ENCODE measurements at places on chromosomes 2 and 18.
A peak's percentile ranks its signal among the peaks of the same experiment; 100 is the strongest.

DNA sequence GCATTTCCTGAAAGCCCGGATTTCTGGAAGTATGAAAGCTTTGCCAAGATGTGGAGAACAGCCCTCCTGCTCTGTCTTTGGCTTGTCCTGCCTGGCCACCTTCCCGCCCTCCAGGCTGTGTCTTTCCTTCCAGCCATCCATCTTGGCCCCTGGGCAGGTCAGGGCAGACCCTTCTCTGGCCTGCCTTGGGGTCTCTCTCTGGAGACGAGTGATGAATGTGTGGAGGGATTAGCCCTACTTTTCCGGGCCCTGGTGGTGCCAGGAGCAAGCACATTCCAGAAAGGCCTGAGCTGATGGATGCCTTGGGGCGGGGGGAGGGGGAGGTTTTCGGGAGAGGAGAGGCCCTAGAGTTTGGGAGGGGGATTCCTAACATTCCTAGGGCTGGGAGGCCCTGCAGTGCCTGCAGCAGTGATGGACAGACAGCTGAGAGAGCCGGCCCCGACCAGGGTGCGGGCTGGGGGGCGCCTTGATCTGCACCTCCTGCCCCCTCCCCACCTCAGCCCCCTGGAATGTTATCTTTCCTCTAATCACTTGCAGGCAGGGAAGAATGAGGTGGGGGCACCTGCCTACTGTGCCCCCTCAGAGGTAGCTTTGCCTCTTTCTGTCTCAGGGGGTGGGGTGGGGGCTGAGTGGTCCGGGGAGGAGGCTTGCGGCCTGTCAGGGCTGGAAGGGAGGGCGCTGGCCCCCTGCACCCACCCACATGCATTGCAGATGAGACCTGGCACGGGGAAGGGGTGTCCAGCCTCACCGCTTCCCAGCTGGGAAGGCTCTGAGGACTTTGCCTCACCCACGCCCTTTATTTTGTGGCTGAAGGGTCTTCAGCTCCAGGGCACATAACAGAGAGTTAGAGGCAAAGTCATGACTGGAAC is 156.2 kb downstream of the DDX1 start:
- no peak for DNase-seq

- DNase-seq: no peak
Observed at GRCh38 chr2:216474925-216475670, 23.5 kb upstream of the RPL37A start.

GRCh38 chr2:11457935-11458334 is 8.0 kb downstream of the E2F6 start:
- no peak for DNase-seq

GRCh38 chr18:62329691-62330454 is 4.8 kb downstream of the TNFRSF11A start:
- no peak for DNase-seq

GRCh38 chr2:95267458-95268210 is 6.6 kb upstream of the PROM2 start:
- no peak for DNase-seq

- no peak for DNase-seq
Observed at GRCh38 chr2:50958504-50958903, 73.4 kb downstream of the NRXN1 start.

- DNase-seq: no peak
Observed at GRCh38 chr2:5921081-5921642, 229.0 kb downstream of the SOX11 start.

GRCh38 chr2:133434959-133435668 is 133.1 kb downstream of the NCKAP5 start:
- DNase-seq: no peak

DNA sequence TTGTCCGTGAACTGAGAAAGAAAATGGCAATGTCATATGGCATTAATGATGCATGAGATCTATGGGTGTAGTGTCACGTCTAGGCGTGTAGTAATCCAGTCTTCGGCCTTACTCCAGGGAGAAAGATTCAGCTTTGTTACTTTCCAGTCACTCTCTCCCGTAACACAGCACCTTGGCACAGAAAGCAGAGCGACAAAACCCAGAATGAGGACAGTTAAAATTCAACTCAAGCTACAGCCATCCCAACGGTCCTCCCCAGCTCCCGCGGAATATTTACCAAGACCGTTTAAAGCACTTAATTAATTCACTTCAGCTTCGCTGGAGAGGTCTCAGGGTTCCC is 797 bp upstream of the CRIM1 start:
- DNase-seq: no peak

GRCh38 chr2:119681868-119682220 is 2.8 kb downstream of the TMEM177 start:
- DNase-seq: no peak

DNA sequence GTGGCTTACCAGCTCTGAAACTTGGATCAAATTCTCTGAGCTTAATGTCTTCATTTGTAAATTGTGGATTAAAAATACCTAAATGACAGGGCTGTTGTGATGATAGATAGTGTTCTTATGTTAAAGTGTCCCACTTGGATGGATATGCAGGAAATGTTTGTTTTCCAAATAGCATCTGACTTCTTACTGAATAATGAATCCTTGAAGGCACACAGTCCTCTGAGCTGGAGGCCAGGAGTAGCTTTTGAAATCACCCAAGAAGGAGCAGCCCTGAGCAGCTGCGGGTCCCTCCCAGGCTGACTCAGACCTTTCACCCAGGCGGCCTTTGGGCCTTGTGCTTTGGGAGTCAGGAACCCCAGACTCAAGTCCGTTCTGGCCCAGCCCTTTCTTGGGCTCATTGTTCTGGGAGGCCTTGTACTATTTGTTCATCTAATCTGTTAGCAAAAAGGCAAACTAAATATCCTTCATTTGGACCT is 173.0 kb upstream of the GATA6 start:
- DNase-seq: no peak

DNA sequence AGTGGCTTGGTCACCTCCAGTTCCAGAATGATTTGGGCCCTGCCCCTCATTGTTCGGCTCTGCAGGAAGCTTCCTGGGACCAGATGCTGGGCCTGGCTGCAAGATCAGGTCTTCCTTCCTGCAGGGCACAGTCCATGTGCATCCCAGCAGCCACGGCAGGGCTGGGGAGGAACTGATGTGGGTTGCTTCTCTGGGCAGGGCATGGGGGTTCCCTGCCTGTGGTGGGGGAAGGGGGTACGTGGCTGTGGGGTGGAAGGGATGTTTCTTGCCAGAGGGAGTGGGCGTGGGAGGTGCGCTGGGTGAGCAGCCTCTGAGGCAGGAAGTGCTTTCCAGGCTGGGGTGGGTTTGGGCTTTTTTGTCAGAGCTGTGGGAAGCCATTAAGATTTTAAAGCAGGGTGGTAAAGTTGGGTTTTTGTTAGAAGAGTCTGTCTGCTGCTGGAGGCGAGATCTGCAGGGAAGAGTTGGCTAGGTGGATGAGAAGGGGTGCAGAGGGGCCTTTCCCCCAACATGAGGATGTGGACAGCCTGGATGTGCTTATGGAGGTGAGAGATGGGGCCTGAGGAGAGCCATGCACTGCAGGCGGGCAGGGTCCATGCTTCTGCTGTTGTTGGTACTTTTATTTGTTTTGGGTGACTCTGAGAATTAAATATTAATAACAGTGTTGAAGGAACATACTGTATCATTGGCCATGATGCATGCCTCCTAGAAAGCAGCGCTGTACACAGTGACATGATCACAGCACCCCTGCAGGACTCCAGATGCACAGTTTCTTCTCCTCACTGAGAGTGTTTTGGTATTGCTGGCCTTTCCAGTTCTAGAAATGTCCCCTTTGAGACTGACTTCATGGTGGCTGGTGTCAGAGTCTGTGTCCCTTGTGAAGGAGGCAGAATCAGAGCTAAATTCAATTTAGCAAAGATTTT is 45.3 kb downstream of the DGKD start:
- no peak for DNase-seq

DNA sequence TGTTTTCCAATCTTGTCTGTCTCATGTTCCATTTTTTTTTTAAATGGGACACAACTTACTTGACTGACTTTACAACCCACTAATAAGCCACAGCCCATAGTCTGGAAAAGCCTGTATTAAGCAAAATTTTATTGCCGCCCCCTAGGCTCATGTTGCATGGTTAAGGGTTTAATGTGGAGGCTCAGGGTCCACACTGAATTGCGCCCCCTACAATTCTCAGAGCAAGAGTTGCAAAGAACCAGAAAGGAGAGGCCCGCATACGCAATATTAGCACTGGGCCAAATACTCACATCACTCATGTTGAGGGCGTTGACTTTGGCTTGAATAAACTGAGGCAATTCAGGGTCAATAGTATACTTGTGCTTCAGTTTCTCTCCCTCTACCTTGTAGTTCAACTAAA is 65.5 kb downstream of the NEB start:
- DNase-seq: no peak

GRCh38 chr2:61214171-61214570 is 52.2 kb downstream of the C2orf74 start:
- no peak for DNase-seq

- no peak for DNase-seq
Observed at GRCh38 chr18:6947338-6948030, 170.1 kb downstream of the LAMA1 start.

DNA sequence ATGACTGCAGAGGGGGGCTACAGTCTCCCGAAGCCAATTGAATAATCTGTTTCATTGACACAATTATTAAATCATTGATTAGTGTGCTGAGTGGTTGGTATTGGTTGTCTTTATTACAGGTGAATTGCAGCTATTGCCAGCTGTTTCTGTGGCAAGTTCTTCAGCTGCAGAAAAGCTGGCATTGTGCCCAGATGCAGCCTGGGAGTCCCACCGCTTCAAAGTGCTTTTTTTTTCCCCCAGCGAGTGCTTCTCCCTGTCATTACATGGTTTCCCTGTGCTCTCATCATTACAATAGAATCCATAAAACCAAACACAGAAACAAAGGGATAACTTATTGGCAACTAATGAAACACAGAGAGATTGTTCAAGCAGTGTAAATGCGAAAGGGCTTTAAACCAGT is 164.7 kb downstream of the GRB14 start:
- DNase-seq: peak; percentile 19

DNA sequence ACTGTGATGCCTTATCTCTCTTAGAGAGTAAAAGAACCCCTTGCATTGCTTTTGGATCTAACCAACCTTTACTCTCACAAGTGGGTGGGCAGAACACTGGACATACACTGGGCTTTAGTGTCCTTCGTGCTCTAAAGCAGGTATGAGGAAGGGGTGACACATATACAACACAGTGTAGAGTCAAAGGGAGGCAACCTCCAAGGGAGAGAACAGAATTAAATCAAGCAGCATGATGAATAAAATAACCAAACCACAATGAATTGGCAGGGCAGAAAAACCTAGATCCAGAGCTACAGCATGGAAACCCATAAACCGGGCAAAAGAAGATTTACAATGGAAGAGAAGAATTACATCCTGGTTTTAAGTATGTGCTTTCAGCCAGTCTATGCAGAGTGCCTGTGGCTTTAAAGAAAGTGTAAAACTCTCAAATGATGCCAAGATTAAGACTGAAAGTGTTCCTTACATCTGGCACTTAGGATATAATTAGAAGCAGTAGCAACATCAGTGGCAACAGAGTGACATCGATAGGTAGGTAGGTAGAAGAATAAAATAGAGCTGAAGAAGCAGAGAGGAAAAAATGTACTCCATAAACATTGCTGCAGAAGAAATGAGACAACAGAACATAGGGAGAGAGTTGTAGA is 191.7 kb upstream of the ZC3H15 start:
- DNase-seq: no peak

DNA sequence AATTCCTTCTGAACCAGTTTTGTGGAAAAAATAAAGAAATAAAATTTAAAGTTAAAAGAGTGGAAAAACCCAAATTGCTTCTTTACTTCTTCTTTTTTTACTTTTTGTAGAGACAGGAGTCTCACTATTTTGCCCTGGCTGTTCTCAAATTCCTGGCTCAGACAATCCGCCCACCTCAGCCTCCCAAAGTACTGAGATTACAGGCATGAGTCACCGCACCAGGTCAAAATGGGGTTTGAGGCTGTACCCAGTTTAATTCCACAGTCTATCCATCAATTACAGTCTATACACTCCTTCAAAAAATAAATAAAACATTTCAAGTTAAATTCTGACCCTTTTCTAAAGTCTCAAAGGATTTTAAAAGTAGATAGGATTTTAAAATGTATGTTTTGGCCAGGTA is 120.3 kb downstream of the FAM161A start:
- DNase-seq: no peak

DNA sequence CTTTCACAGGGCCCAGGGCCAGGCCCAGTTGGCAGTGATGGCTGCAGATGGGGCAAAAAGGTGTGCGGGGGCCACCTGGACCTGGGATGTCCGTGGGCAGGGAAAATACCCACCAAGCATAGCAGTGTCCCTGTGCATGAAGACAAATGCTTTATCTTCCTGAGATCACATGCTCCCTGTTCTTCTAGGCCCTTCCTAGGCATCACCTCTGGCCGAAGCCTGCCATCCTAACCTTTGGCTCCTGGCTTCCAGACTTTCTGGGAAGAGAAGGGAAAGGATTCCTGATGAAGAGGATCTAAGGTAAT is 105.0 kb upstream of the SMAD2 start:
- DNase-seq: no peak

DNA sequence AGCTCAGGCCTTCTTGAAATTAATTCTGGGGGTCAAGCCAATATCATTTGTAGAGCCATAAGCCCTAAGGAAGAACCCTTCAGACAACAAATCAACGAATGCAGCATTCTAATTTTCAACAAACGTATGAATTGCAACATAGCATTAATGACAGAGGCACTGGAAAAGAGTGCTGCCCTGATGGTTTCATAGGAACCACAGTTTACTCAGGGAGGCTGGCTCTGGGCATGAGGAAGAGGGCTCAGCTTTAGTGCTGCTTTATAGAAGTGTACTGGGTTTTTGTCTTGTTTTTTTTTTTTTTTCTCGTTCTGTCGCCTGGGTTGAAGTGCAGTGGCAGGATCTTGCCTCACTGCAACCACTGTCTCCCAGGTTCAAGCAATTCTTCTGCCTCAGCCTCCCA is 36.1 kb upstream of the CAB39 start:
- DNase-seq: no peak

- no peak for DNase-seq
Observed at GRCh38 chr2:176491172-176491904, 222.1 kb downstream of the MTX2 start.

DNA sequence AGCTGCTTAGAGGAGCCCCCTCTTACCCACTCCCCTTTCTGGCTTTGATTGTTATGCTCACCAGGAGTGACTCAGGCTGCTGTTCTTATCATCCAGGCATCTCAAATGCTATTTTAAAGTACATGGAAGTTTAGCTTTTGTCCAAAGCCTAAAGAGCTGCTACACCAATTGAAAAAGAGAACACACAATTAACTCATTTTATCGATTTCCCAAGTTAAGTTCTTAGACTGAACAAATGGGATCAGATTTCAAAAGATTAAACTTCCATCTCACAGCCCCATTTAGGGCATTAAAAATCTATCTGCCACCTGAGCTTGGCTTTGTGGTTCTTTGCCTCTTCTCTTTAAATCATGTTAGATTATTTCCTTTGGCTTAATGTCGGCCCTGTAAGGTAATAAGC is 81.2 kb downstream of the MYO5B start:
- no peak for DNase-seq

DNA sequence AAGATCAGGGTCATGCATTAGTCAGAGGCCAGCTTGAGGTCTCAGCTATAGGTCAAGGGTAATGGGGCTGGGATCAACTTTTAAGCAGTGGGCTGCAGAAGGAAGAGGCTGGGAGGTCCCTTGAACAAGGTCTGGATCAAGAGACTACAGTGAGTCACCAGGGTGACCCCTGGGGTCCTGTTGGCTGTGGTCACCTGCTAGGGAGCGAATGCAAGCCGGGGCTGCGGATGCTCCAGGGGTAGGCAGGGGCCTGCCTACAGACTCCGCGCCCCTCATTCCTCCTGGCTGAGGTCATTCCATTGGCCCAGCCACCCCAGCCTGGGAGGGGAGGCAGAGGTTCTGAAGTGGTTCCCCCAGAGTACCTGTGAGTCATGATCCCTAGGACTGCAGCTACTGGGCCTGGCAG is 110.4 kb downstream of the CYP26B1 start:
- no peak for DNase-seq

- no peak for DNase-seq
Observed at GRCh38 chr18:66344227-66344626, 259.7 kb downstream of the CDH19 start.

Data from renal cortex interstitium (tissue), 15 donors.